GM18507 (cell line): ENCODE measurements at places on chromosomes 11 and 22.

DNA sequence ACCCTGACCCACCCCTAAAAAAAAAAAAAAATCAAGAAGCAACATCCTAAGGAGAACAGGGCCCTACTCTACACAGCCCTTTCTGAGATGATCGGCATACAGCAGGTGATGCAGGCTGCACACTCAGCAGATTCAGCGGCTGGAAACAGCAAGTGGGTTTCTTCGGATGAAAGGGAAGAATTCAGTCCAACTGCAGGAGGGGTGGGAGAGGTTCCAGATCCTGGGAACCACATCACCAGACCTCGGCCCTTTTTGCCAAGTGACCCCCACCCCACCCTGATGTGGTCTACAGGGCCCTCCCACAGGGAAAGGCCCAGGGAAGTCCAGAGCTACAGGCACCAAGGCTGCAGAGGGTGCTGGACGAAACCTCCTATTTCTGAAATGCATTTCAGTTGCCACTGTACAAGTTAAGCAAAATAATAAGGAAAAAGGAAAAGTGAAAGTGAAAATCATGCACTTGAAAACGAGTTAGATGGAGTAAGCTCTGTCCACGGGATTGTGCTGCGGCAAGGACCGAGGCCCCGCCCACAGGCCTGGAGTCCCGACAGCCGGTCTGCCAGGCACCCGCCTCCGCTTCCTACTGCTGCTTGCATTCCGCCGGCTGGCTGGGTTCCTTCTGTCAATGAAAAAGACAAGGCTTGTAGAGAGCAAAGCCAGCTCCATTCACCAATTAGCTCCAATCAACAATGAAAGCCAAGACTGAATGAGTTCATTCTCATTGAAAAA, 16.0 kb upstream of the PHLDA2 start:
- no peak for DNase-seq

DNA sequence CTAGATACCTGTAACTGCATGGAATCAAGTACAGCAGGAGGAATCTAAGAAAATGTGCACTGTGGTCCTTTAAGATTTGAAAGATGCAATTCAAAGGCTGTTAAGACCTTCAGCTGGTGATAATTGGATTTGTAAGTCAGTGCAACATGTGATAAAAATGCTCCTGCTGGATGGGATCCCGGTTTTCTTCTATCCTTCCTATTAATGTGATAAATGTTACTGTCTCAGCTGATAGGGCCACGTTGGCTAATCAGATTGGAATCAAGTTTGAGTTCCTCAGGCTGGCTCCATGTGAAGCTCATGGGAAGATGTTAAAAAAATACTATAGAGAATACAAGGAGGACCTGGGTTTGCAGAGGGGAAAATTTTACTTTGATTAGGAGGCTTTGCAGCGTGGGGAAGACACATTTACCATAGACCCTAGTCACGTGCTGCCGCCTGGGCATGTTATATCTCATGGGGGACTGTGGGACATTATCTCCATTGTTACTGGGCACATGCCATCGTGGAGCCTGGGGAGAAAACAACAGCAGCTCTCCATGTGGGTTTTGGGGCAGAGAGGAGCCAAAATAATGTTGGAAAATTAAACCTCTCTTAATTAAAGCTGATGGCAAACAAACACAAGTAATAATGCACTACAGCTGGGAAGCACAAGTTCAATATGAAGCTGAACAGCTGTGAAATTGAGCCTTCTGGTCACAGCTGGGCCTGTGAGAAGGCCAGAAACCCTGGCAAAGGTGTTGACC, 652.5 kb downstream of the NTM start:
- DNase-seq, result no peak

- no peak for DNase-seq
Observed at GRCh38 chr11:698493-699115, 3.0 kb downstream of the TMEM80 start.

DNA sequence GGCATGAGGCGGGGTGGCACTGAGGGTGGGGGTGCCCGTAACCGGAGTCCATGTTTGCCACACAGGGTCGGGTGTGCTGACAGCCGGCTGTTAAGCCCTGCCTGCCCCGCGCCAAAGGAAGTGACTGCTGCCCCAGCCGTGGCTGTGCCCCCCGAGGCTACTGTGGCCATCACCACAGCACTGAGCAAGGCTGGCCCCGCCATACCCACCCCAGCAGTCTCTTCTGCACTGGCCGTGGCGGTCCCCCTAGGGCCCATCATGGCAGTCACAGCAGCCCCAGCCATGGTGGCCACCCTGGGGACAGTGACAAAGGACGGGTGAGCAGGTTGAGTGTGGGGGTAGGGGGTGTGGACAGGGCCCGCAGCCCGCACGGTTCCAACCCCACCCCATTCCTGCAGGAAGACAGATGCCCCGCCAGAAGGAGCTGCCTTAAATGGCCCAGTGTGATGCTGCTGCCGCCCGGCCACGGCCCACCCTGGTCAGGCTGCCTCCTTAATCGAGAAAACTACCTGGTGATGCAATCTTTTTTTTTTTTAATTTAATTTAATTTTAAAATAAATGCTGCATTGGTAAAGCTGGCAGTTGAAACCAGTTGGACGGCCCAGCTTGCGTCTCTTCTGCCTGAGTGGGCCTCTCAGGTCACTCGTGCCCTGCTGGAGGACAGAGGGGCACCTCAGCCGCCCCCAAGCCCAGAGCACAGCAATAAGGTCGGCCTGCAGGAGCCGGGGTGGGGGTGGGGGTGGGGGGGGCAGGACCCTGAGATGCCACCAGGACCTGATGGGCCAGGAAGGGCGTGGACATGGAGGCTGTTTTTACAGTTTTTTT, 30.8 kb downstream of the SBF1 start:
- no peak for DNase-seq

GRCh38 chr11:116936754-116937446, 99.5 kb upstream of the APOA1 start:
- DNase-seq, result no peak

GRCh38 chr11:68020575-68020974, 9.9 kb upstream of the NDUFS8 start:
- no peak for DNase-seq
